ENCODE measurements at places on chromosomes 6 and 20.

DNA sequence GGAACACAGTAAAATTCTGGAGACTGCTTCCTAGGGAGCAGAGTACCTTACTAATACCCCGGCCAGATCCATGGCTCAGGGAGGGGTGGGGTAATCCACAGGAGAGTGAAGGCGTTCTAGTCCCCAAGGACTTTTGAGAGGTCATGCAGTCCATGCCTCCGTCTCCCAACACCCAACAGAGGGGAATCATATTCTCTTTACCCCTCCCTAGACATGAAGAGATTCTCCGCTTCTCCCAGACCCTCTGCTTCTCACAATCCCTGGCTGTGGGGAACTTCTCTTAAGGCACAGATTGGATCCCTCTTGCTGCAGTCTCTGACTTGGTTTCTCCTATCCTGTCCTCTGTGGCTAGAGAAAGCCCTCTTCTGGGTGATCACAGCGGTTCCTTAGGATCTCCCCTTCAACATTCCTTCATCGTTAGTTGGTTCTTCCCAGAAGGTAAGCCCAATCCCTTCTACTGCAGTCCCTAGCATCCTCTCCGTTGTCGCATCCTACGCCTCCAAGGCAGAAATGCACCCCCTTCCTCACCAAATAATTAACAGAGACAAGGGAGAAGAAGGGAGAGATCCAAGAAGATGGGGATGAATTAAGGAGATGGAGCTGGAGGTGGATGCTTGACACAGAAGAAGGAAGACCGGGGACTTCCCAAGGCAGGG lies 562 bp downstream of the GGT7 start:
- DNase-seq, result no peak

- DNase-seq, result no peak
Observed at GRCh38 chr6:110013386-110013785, 35.3 kb downstream of the GPR6 start.

- DNase-seq, result no peak
Observed at GRCh38 chr6:48664826-48665225, 553.8 kb upstream of the PTCHD4 start.

GRCh38 chr6:1296542-1296941 lies 15.4 kb upstream of the FOXQ1 start:
- DNase-seq, result no peak

- no peak for DNase-seq
Observed at GRCh38 chr6:113873043-113873667, 16.0 kb downstream of the MARCKS start.

- no peak for DNase-seq
Observed at GRCh38 chr6:10184371-10185227, 230.3 kb downstream of the TFAP2A start.

DNA sequence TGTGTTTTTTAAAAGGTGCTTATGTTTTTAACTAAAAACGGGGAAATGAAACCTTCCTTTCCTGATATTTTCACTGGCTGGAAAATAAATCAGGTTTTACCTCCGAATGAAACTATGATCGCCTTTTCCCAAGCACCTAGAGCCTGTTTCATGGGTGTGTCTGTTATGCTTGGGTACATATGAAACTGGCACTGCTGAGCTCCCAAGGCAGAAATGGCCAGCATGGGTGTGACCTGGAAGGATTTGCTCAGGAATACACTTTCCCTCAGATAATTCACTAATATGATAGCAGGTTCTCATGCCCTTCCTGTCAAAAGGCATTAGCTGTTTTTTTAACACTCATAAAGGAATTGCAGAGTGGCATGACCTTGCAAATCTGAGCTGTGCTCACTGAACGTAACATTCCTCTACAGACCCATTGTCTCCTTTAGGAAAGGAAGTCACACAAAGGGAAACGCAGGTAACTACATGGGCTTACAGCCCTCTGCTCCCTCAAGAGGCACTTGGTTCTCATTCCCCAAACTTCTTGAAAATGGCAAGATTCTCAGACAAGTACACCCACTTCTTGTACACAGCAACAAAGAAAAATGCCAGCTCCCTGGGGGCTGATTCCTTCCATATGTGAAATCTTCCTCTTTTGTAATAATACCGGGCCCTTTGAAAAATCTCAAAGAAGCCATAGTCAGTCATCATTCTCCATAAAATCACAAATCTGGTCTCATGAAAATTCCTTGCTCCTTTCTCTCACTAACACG lies 72.7 kb downstream of the METTL24 start:
- no peak for DNase-seq

DNA sequence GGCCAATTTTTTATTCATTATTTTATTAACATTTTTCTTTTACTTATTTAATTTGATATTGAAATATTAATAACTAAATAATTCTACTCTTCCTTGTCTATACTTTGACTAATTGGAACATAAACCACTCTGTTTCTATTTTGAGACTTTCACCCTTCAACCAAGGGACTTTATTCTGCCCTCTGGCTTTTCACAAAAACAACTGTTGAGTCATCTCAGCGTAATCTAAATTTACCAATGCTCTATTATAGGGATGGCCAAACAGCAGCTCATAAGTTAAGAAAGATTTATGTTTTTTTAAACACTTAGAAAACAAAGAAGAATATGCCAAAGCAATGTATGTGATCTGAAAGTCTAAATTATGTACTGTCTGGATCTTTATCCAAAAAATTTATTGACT lies 46.7 kb downstream of the DOP1A start:
- no peak for DNase-seq

- no peak for DNase-seq
Observed at GRCh38 chr20:57927376-57927775, 217.6 kb upstream of the PMEPA1 start.

- DNase-seq, result no peak
Observed at GRCh38 chr6:11229655-11230046, 2.8 kb downstream of the NEDD9 start.

DNA sequence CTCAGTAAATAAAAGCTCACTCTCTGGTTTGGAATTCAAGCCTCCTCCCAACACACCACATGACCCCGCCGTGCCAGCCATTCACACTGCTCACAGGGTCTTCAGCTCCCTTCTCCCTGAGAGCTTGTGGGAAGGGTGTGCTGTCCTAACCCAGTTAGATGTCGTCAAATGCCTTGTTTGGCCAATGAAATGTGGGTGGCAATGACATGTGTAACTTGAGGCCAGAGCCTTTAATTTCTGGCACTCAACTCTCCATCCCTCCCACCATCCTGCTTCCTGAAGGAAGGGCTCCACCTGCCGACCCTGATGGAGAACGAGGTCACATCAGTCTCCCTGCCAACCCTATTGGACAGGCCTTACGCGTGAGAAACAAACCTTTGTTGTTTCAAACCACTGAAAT lies 224.5 kb upstream of the AGPAT4 start:
- no peak for DNase-seq

- no peak for DNase-seq
Observed at GRCh38 chr20:35743693-35744491, 1.8 kb upstream of the RBM39 start.

DNA sequence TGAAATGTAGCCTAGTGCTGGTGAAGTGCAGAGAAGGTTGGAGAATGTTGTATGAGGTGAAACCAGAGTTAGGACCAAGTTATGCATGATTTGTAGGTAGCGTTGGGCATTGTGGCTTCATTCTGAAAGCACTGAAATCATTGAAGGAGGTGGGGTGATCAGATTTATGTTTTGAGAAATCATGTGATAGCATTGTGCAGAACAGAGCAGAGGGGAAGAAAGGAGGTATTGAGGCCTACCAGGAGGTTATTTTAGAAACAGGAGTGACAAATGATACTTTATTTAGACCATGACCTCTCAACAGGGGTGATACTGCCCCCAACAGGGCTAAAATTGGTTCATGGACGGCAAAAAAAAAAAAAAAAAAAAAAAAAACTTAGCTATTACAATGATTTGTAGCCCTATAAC lies 15.6 kb upstream of the HMGN3 start:
- DNase-seq, result no peak

DNA sequence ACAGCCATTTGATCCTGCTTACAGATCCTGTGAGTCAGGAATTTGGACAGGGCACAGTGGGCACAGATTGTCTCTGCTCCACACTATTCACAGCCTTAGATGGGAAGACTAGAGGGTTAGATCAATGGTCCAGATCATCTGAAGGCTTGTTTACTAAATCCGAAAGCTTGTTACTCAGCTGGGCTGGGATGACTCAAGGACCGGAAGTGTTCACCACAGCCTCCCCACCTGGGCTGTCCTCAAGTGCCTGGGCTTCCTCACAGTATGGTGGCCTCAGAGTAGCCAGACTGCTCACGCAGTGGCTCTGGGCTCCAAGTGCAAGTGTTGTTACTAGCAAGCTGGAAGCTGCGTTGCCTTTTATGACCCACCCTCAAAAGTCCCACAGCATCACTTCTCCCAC lies 75.4 kb upstream of the INSM1 start:
- no peak for DNase-seq

- no peak for DNase-seq
Observed at GRCh38 chr6:1896897-1897296, 287.2 kb downstream of the FOXC1 start.

GRCh38 chr6:119128252-119128912 lies 49.9 kb upstream of the FAM184A start:
- no peak for DNase-seq

GRCh38 chr6:40630051-40630450 lies 42.9 kb upstream of the LRFN2 start:
- DNase-seq, result no peak

- DNase-seq, result no peak
Observed at GRCh38 chr6:35512740-35513139, at the start of gene TULP1. TSS of gene TULP1 (minus strand) at chr6:35512896. CDS start at chr6:35512858, 38 bp downstream.

- DNase-seq, result no peak
Observed at GRCh38 chr6:169169375-169169774, 84.3 kb downstream of the THBS2 start.

GRCh38 chr6:6656287-6656686 lies 67.8 kb downstream of the LY86 start:
- no peak for DNase-seq

GRCh38 chr6:55047451-55048044 lies 126.8 kb upstream of the HCRTR2 start:
- DNase-seq, result no peak

- no peak for DNase-seq
Observed at GRCh38 chr20:63878899-63879663, 14.0 kb downstream of the TPD52L2 start.

DNA sequence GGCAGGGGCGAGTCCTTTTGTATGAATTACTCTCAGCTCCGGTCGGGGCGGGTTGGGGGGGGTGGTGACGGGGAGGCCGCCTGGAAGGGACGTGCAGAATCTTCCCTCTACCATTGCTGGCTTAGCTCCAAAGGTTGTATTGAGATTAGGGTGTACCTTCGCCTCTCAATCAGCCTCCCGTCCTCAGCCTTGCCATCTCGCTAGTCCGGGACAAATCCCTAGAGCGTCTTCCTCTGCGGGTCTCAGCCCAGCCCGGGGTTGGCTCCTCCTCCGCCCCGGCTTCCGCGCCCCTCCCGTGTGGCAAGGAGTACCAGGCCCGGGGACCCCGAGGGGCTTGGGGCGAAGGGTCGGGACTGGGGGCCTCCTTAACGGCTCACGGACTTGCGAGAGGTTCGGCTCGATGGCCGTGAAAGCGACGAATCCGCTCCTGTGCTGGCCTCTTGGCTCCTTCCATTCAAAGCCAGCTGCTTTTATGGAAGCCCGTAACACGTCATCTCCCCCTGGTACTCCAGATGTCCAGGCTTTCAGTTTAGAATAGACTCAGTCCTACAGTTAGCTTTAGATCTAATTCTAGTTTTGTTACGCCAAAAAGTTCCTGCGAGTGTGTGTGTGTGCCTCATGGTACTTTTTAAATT lies 636 bp upstream of the EEF1A1 start:
- DNase-seq, result peak; percentile 43

DNA sequence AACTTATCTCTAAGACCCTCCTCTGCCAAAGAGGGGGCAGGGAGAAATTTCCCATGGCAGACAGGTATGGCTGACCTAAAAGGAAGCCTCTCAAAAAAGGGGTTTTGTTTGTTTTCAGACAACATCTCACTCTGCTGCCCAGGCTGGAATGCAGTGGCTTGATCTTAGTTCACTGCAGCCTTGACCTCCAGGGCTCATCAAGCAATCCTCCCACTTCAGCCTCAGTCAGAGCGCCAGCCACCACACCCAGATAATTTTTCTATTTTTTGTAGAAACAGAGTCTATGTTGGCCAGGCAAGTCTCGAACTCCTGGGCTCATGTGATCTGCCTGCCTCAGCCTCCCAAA lies 3.8 kb downstream of the EZR start:
- DNase-seq, result no peak

DNA sequence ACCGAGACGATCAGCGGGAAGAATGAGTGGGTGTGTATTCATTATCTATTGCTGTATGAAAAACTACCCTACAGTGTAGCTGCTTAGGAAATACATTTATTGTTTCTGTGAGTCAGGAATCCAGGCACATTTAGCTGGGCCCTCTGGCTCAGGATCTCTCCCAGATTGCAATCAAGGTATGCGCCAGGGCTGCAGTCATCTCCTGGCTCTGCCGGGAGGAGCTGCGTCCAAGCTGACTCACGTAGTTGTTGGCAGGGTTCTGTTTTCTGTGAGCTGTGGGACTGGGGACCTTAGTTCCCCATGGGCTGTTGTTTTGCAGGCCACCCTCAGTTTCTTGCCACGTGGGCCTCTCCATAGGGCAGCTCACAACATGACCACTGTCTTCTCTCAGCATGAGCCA lies 68.2 kb upstream of the FUCA2 start:
- DNase-seq, result no peak

DNA sequence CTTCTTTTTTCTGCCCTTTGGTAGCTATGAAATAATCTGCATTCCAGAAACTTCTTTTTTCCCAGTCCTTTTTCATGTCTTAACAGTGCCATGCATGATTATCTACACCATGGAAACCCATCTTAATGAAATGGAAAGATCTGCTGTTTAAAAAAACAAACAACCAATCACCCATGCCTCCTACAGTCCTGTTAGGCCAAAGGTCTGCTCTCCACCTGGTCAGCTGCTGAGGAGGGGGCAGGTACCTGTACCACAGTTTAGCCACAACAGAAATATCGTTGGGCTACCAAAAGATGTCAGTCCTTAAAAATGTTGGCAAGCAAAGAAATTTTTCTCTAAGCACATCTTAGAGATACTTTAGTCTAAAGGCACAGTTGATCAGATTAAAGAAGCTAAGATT lies 112.6 kb downstream of the SLC16A10 start:
- no peak for DNase-seq

DNA sequence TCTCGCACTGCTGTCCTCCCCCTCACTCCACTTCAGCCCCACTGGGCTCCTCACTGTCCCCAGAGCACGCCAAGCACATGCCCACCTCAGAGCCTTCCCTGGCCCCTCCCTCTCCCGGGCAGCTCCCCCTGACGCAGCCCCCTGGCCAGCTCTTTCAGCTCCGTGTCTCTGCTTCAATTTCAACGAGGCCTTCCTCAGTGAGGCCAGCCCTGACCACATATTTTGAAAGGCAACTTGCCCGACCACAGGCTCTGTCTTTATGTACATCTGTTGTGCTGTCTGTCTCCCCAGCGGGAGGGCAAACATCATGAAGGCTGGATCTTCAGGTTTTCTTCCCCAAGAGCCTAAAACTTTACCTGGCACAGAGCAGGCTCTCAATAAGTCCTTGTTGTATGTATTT lies 44.6 kb downstream of the JPH2 start:
- no peak for DNase-seq

- peak; percentile 20 for DNase-seq
Observed at GRCh38 chr20:461254-462198, 807 bp downstream of the TBC1D20 start.
